T1000 (cell line): ENCODE measurements at places on chromosomes 2 and 18.

GRCh38 chr18:74540652-74541421 is 6.5 kb downstream of the CNDP1 start:
- DNase-seq = no peak

GRCh38 chr2:109333414-109334210 is 204.6 kb downstream of the SH3RF3 start:
- no peak for DNase-seq

GRCh38 chr18:76610933-76611749 is 116.1 kb upstream of the ZNF516 start:
- DNase-seq = no peak

DNA sequence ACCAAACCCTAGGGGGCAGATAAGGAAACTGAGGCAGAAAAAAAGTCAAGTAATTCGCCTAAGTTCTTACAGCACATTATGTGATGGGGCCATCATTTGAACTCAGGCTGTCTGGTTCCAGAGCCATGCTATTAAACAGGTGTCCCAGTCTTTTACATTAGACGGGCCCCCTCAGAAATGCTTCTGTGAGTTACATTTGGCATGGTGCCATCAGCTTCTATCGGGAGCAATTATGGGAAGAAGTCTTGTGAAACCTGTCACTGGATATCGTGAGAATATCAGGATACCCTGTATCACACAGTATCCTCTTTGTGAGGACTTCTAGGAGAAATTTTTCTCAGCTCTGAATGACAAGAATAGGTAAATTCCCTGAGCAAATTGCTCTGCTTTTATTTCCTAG is 143.7 kb upstream of the NOSTRIN start:
- DNase-seq = no peak

GRCh38 chr18:24063121-24063731 is 48.7 kb downstream of the TTC39C start:
- DNase-seq = no peak
